Activated CD4-positive, alpha-beta T cell treated with anti-CD3 and anti-CD28 coated beads for 1 hour (primary cell): ENCODE measurements at places on chromosomes 3 and 15.

DNA sequence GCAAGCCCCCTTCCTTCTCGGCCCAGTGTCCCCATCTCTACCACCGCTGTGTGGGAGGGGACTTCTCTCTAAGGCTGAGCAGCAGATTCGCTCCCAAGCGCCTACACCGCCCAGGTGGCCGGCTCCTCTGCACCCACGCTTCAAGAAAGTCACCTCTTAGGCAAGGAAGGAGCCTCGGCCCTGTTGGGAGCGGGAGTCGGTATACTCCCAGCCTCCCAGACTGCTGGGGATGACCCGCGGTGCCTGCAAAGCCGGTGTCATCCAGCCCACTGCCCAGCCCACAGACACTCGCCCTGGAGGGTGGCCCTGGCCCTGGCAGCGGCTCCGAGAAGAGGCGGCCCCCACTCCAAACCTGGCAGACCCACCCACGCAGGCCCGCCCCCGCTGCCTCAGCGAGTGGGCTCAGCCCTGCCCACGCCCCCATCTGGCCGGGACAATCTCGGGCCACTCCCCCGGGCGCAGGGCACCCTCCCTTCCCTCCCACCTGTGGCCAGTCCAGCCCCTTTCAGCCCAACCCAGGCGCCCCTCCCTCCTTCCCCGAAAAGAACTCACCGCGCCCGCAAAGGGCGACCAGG lies 396 bp downstream of the CHRNB4 start:
- DNase-seq, result no peak

DNA sequence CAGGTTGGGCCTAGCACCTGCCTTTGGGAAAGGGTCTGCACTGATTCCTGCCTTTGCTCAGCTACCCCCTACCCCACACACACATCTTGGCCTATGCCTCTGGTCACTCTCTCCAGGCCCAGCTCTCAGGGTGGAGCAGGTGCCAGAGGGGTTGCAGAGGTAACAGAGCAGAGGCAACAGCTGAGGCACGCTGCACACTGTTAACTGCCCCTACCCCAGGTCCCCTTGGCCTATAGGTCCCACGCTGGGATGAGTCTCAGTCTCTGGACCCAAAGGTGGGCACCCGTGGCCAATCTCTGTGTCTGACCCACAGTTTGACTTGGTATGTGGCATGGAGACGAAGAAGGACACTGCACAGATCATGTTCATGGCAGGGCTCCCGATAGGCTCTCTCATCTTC lies 24.8 kb downstream of the SLC22A14 start:
- no peak for DNase-seq

DNA sequence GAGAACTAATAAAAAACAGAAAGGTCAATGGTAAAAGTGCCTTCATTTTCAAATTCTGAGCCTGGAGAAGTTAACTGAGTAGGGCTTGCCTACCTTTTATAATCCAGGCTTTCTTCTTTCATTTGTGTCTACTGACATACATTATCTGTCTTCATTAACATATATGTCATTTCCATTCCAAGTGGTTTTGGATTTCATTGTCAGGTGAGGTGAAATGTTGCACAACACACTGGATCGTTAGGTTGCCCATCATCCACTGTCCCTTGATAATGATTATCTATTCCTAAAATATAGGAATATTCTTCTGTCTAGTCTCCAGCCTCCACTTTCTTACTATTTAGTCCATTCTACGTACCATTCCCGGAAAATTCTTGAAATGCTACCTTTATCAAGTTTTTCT lies 55.0 kb upstream of the CP start:
- no peak for DNase-seq

GRCh38 chr3:46221391-46221790 lies 13.3 kb upstream of the CCR1 start:
- no peak for DNase-seq

GRCh38 chr3:15405448-15406050 lies 21.8 kb downstream of the METTL6 start:
- no peak for DNase-seq
